Activated CD4-positive, CD25-positive, alpha-beta regulatory T cell (primary cell): ENCODE measurements at places on chromosomes 3 and 15.

DNA sequence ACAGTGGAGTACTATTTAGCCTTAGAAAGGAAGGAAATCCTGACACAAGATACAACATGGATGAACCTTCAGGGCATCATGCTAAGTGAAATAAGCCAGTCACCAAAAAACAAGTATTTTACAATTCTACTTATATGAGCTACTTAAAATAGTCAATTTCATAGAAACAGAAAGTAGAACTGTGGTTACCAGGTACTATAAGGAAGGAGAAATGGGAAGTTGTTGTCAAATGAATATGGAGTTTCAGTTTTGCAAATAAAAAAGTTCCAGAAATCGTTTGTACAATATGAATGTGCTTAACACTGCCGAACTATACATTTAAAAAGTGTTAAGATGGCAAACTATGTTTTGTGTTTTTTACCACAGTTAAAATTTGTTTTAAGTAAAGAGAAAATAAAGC, 26.8 kb downstream of the TRANK1 start:
- no peak for DNase-seq

- DNase-seq, result no peak
These were observed 172.3 kb upstream of the UBE2E1 start for GRCh38 chr3:23633261-23633960.

DNA sequence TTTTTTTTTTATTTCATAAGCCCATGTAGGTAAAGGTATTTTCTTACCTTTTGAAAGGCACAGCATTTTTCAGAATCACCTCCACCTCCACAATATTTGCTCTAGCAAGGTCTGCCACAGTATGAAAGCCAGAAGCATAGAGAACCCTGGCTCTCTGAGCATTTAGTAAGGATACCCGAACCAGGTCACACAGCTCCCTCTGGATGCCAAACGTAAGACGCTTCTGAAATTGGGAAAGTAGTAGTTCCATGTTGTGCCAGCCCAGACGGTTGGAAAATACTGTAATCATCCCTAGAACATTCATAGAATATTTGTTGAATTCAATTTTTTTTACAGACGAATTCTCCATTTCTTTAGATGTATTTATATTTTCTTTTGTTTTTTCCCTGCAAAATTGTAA, 52.4 kb downstream of the POLQ start:
- DNase-seq, result no peak

DNA sequence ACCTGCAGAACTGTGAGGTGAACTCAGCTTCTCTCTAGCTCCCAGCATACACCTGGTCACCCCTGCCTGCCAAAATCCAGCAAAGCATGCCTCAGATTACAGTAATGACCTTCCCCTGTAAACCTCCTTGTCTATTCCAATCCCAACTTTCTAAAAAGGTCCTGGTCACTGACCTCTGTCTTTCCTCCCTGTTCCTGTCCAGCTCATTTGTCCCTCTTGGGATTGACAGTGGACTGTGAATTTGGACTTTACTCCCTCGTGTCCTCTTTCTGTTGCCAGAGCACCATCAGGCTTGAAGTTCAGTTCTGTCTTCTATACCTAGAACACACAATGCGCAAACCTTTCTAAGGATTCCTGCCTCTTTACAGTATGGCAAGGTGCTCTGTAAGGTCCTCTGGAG, 50.3 kb downstream of the MTHFS start:
- no peak for DNase-seq

DNA sequence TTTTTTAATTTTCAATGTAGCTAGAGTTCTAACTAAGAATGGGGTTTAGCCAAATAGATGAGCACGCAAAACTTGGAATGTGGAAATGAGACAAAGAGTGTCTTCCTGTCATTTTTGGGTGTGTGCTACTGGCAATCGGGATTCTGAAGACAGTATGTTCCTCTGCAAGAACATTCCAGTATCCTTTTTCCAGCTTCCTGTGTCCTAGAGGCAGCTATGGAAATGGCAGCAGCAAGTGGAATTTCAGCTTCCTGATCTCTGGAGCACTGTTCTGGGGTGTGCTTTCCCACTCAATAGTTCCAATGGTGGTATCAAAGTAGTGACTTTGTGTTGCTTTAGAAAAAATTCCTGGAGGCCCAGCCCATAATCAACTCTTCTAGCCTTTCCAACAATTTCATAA, 642.9 kb upstream of the KCNMB2 start:
- no peak for DNase-seq

DNA sequence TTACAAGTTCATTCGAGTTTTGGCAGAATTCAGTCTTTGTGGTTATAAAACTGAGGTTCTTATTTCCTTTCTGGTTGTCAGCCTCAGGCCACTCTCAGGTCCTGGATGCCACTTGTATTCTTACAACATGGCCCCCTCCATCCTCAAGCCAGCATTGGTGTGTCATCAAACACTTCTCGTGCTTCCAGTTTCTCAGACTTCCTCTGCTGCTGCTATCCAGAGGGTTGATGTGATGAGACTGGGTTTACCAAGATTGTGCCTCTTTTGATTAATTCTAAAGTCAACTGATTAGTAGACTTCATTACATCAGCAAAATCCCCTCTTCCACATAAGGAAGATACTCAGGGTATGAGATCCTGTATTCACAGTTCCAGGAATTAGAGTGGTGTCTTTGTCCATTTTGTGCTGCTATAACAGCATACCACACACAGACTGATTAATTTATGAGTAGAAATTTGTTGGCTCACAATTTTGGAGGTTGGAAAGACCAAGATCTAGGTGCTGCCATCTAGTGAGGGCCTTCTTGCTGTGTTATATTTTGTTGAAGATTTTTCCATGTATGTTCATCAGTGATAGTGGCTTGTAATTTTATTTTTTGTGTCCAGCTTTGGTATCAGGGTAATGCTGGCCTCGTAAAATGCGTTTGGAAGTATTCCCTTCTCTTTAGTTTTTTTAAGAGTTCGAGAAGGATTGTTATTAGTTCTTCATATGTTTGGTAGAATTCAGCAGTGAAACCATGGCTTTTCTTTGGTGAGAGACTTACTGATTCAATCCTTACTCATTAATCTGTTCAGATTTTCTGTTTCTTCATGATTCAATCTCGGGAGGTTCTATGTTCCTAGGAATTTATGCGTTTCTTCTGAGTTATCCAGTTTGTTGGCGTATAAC, 11.1 kb downstream of the LRCH3 start:
- DNase-seq, result no peak

DNA sequence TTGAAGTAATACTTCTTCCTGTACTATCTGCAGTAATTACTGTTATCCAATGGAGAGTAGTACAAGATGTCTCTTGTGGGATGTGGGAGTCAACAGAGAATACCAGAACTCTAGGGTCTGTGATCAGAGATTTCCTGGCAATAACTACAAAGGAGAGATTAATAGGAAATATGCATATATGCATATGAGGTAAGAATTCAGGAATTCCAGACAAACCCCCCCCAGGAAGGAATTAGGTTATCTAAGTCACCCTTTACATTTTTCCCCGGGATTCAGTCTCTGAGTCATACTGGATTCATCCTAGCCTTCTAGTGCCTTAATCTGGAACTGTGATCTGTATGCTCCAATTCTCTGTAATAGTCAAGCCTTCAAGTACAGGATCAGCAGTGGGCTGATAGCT, 49.4 kb downstream of the GTF2E1 start:
- no peak for DNase-seq

DNA sequence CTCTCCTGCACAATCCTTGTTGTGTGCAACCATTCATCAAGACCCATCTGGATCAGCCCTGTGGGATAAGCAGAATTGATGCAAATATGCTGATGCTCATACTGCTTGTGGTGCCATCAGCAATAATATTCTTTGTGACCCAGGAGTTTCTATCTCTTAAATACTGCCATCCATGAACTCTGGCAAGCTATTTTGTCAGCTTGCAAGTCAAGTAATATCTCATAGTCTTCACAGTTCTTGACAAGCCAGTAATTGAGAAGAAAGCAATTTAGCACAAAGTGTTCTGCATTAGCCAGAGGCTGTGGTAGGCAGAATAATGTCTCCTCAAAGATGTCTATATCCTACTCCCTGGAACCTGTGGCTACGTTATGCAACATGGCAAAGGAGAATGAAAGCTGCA, 49.0 kb downstream of the SPATA16 start:
- no peak for DNase-seq

DNA sequence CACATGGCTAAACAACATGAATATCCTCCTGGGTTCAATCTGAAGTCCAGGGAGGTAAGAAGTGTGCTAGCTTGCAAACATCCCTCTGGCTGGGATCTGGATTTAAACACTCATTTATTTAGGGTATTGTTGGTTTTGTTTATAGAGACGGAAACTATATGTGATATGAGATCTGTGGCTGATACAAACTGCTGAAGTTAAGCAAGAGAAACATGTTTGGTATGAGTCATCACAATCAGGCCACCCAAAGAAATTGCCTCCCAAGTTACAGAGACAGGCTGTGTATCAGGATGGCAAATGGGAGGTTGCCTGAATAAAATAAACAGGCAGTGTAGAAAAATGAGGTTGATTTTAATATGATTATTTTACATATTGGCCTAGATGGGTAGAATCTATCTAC, 562.1 kb downstream of the IGSF11 start:
- no peak for DNase-seq

GRCh38 chr3:25897019-25897418, 107.1 kb downstream of the OXSM start:
- DNase-seq, result no peak

DNA sequence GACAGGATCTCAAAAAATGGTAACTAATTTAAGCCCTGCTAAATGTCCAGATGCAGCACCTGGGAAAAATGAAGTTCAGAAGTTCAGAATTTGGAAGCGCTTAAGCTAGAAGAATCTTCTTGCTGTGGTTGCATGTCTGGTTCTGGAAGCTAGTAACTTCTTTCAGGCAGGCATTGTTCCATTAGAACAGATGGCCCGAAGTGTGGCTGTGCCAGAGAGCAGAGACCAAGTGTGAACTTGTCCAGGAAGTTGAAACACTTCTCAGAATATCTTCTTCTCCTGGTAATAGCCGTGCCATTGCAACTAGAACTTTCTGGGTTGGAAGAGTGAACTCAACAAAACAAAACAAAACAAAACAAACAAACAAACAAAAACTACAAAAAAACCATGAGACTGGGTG, 80.0 kb downstream of the MITF start:
- no peak for DNase-seq

- DNase-seq, result no peak
These were observed 394.6 kb upstream of the IL12A start for GRCh38 chr3:159593927-159594605.

DNA sequence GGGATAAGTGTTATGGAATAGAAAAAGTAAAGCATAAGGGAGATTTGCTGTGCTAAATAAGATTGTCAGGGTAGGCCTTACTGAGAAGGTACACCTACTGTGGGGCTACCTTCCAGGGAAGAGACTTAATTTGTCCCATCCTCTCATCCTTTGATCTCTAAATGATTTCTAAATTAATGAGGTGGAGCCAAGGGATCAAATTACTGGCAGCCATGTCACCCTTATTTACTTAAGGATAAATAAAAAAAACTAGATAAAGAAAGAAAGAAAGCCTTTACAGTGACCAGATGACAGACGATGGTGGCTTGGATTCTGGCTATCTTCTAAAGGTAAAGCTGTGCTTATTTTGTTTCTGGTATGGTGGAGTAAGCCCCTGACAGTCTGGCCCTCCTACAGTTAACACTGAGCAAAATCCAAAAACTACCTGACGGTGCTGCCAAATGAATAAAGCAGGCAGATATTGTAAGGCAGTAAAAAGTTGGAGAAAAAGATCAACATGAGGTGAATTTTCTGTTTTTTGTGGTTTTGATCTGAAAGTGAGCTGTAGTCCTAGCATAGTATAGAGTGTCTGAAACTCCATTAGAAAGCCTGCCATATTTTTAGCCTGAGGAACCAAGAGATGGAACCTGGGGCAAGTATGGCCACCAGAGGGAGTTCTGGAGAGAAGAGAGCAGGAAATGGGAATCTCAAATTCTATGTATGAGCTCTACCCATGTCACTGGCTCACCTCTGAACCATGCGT, 285.1 kb upstream of the MANF start:
- no peak for DNase-seq

- DNase-seq, result no peak
These were observed 469.6 kb downstream of the SI start for GRCh38 chr3:164608554-164609276.

DNA sequence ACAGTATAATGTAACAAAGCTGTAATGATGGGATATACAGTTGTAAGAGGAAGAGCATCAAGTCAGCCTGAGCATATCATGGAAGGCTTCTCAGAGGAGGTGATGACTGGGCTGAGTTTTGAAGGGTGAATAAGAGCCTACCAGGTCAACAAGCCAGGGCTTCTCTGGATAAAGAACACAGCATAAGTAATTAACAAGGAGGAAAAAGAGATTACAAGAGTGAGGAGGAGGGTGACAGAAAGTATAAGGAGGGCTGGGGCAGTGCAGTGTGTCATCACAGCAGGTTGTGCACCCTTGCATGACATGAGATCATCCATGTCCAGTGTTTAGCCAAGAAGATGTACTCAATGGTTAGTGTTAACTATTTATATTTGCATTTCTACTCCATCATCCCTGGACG, 16.9 kb upstream of the SPATA12 start:
- DNase-seq, result no peak

- DNase-seq, result no peak
These were observed 140.0 kb downstream of the PDZRN3 start for GRCh38 chr3:73484656-73485248.

GRCh38 chr3:17070161-17070959, 185.6 kb downstream of the PLCL2 start:
- DNase-seq, result no peak

- no peak for DNase-seq
These were observed 387.9 kb downstream of the GABRG3 start for GRCh38 chr15:27358751-27359434.

- DNase-seq, result no peak
These were observed 116.9 kb downstream of the TP63 start for GRCh38 chr3:189748046-189748445.

- DNase-seq, result no peak
These were observed at the start of gene GALNT15 for GRCh38 chr3:16174389-16174788. Gene GALNT15 (plus strand): TSS chr3:16174680. CDS start chr3:16175152, 472 bp downstream.

DNA sequence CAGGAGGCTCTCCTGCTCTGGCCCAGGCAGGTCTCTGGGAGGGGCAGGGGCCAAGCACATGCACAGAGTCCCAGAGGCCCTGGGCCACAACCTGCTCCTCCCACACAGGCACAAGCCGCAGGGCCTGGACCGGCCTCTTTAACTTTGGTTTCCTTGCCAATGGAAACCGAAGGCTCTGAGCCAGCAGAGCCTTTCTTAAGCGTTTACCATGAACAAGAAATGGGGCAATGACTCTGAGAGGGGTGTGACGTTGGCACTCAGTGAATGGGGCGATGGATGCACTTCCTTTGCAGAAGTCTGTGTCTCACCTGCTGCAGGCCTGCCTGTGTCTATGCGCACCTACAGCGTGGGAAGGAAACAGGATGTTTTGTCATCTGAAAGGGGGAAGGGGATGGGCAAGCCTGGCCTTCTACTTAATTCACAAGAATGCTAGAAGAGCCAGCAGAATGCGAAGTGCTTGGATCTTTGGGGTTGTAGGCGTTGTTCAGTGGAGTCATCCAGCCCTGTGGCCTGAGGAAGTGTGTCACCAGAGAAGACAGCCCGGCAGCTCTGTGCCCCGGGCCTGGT, 41.8 kb downstream of the IFT122 start:
- no peak for DNase-seq
